ENCODE measurements at places on chromosomes 11 and 22. TPM values are rescaled to one million over a fixed set of nuclear protein-coding genes. Genes with fewer than 3 reads are reported as not detected.
A peak's percentile ranks its signal among the peaks of the same experiment; 100 is the strongest.

DNA sequence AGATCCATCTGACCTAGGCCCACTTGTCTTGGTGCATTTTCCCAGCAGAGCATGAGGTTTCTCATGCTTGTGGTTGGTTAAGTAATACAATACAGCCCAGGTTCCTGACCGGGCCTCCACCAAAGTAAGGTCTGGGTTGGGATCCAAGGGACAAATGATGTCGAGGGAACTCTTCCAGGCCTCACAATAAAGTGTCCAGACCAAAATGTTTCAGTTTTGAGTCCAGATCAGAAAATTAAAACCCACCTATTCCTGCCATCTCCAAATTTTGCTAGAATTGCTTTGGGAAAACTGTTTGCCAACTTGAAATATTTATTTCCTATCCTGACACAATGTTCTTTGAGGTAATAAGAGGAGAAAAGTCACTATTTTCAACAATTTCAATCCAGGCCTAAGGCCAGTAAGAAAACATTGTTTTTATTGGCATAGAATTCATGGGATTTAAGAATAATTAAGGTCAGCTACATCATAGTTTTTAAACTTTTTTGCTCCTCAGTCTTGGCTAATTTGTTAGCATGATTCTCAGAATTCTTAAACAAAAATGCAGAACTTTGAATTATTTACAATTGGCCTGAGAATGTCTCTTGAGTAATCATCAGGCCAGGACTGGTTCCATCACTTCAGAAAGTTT, 51.4 kb downstream of the ME3 start:
- no peak for DNase-seq

DNA sequence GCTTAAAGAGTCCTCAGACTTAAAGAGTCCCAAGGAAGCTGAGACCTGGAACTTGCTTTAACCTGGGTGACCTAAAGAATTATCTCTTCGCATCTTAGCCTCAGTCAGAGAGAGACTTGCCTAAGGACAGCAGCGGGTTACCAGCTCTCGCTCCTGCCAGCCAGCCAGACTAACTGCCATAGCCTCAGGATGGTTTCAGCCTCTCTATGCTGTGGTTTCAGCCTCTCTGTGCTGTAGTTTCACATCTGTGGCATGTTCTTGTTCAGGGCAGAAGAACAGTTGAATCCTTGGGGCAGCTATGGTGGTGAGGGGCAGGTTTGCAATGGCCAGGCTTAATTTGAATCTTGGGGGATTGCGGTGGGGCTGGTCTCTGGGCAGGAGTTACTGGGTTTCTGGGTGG, 2.3 kb downstream of the FRMD8 start:
- no peak for DNase-seq

DNA sequence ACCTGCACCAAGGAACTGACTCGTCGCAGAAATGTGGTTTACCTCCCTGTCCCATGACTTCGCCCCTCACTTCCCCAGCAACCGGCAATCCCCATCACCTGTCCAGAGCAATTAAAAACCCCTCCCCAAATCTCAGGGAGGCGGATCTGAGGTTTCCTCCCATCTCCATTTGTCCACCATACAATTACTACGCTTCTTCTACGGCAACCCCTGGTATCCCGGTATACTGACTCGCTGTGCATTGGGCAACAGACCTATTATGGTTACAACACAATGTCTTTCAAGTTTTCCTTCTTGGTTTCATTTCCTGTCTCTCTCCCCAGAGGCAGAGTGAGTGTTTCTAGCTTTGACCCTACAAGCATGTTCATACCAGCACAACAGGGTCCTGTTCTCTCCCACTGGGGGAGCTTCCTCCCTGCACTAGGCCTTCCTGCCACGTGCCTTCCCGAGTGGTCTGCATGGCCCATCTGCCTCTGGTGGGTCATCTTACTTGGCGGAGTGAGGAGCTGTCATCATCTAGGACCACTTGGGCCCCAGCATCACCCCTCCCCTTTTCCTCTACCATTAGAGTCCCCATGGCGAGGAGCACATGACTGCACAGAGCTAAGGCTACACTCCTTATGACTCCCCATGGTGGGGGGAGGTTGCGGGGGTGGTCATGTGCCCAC, 30.3 kb upstream of the NAP1L4 start:
- no peak for DNase-seq

DNA sequence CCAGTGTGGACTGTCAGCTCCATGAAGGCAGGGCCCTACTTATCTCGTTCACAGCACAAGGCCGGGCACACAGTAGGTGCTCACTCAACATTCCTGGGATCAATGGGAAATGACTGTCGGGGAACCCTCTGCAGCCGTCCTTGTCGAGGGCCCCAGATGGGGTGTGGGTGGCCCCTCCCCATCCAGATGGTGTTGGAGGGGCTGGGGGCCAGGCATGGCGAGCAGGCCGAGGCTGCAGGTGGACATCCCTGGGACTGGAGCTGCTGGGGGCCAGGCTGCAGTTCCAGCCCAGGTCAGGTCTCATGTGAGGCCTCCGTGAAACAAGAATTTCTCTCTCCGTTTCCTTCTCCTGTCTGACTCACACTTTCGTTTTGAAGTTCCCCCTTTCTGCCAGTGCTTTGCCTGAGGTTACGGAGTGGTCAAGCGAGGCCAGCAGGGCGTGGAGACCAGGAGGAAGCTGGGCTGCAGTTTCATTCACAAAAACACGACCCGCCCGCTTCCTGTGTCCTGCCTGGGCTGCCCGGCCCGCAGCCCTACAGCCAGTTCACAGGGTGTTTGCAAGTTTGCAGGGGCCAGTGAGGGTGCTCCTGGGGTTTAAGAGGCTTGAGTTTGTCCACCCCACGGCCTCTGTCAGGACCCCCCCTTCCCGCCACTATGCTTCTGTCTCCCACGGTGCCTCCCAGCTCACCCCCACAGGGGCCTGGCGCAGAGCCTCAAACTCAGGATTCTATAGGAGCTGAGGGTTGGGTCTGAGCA, 4.5 kb downstream of the MYEOV start:
- DNase-seq, result no peak

GRCh38 chr11:122995526-122995925, 13.9 kb upstream of the BSX start:
- DNase-seq, result no peak

- no peak for DNase-seq
Observed at GRCh38 chr11:63687845-63688244, 6.5 kb downstream of the RTN3 start.

DNA sequence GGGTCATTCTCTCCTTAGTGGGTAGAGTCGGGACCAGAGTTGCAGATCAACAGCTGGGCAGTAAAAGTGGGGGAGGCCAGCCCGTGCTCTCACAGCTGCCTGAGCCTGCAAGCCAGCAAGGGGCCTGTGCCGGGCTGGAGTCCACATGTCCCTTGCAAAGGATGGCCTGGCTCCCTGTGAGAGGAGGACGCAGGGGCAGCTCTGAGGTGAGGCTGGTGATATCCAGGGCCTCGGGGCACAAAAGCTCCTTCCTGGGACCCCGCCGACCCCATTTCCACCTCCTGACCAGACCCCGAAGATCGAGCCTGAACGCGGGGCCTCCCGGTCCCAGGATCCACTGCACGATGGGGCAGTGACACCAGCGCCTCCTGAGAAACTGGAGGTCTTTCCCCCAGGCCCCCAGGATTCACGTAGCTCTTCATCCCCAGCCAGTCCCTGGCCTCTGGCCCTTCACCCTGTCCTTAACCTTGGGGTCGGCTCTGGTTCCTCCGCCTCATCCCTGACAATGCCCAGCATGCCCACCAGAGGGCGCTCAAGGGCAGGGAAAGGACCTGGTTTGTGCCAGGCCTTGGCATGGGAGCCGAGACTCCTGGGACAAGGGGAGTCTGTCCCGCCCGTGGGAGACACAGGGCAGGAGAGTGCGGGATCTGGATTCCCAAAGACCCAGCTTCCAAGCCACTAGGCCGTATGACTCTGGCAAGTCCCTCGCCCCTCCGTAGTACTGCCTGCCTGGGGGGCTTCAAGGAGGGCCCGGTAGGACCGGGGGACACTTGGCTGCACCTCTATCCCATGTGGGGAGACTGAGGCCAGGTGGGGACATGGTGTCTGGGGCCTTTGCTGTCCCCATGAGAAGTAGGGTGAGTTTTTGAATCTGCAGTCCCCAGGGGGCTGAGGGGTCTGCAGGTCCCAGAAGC, 17.8 kb upstream of the WNT7B start:
- DNase-seq, result peak; percentile 82

GRCh38 chr22:26050079-26050478, 119.2 kb upstream of the SEZ6L start:
- DNase-seq, result no peak

DNA sequence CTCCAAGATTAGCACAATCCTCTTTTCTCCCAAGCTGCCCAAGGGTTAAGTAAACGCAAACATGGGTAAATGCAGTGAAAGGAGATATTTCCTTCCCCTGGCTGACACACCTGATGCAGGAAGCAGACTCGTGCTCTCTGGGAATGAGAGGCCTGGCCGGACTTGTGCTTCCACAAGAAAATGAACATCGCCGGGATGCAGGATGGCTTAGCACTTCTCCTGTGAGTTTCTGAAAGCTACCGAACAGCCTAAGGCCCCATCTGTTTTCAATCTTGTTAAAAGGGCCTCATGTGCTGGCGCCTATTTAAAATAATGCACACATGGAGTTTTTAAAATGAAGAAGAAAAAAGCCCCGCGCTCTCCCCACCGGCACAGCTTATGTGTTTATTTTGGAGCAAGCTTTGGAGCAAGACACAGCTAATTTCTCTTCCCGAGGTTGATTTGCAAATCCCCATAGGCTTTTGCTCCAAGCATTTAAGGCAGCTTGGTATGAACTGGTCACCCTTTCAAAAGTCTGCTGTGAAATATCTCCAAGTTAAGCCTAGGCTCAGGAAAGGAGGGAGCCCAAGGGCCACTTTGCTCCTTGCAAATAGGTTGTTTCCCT, 100.9 kb downstream of the SYN3 start:
- no peak for DNase-seq

- peak; percentile 14 for DNase-seq
Observed at GRCh38 chr22:32411402-32411801, 645 bp downstream of the RTCB start.

- no peak for DNase-seq
Observed at GRCh38 chr22:29199702-29200400, 5.8 kb upstream of the EMID1 start.

- no peak for DNase-seq
Observed at GRCh38 chr11:65311170-65311678, 3.4 kb upstream of the CDC42EP2 start.

GRCh38 chr11:95134491-95134890, 44.8 kb downstream of the ENDOD1 start:
- DNase-seq, result no peak

DNA sequence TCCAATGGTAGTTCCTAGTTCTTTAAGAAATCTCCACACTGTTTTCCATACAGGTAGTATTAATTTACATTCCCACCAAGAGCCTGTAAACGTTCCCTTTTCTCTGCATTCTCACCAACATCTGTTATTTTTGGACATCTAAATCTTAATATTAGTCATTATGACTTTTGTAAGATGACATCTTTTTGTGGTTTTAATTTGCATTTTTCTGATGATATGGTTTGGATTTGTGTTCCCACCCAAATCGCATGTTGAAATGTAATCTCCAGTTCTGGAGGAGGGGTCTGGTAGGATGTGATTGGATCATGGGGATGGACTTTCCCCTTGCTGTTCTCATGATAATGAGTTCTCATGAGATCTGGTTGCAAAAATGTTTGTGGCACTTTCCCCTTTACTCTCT, 89.0 kb downstream of the MUC15 start:
- no peak for DNase-seq

- DNase-seq, result no peak
Observed at GRCh38 chr11:120029321-120029720, 108.6 kb downstream of the TRIM29 start.

- no peak for DNase-seq
Observed at GRCh38 chr22:44289414-44290171, 23.2 kb downstream of the SHISAL1 start.

DNA sequence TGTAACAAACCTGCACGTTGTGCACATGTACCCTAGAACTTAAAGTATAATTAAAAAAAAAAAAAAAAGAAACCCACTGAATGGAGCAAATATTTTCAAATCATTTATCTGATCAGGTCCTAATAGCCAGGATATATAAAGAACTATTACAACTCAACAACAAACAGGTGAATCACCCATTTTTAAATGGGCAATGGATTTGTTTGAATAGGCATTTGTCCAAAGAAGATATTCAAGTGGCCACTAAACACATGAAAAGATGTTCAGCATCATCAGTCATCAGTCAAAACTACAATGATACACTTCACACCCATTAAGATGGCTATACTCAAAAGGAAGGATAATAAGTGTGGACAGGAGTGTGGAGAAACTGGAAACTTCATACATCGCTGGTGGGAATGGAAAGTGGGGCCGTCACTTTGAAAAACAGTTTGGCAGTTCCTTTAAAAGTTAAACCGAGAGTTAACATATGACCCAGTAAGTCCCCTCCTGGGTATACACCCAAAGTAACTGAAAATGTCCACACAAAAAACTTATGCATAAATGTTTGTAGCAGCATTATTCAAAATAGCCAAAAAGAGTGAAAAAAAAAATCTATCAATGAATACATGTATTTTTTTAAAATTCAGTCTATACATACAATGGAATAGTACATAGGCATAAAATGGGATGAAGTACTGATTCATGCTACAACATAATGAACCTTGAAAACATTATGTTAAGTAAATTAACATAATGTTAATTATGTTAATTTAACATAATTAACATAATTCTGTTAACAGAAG, 53.1 kb downstream of the ARRB1 start:
- DNase-seq, result no peak

DNA sequence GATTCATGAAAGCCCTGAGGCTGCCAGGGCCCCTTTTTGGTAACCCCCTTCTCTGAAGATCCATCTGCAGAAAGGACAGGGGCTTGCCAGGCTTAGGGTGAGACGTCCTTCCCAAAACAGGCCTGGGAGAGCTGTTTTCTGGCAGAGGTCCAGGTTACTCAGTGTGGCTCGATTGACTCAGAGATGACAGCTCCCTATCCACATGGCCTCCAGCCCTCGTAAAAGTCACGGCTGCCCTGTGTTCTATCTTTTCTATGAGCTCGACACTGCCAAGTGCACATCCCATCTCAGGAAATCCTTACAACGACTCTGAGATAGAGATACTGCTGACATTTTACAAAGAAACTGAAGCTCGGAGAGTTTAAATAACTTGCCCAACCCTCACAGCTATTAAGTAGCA, 20.4 kb downstream of the ADAMTS8 start:
- no peak for DNase-seq

GRCh38 chr11:103700622-103701021, 335.8 kb upstream of the DDI1 start:
- DNase-seq, result no peak

DNA sequence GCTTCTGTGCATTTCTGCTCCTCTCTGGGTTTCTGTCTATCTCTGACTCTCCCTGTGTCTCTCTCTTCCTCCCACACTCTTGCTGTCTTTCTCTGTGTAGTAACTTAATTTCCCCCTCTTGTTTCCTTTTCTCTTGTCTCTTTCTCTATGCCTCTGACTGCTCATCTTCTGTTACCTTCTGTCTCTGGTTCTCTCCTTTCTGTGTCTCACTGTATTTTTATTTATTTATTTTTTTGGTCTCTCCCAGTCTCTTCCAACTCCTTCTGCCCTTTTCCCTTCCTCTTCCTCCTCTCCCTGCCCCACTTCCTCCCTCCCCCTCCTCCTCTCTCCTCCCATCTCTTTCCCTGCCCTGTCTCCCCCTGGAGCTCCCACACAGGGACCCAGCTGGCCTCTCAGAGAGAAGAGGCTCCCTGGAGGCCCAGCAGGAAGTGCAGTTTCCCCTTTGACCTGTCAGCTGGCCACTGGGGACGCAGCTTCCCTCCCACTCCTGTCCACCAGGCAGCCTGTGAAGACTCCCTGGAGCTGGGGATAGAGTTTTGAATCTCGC, 38.3 kb upstream of the MYH9 start:
- no peak for DNase-seq

Gene MRGPRX4
- total RNA-seq, result not detected

Gene AMPD3
- total RNA-seq, result 11.2 TPM

Gene OR8H1
- not detected for total RNA-seq

Gene SAA4
- total RNA-seq, result not detected

Gene MUC15
- not detected for total RNA-seq

Gene HSPB2
- total RNA-seq, result not detected

Gene OR4C13
- not detected for total RNA-seq

Gene OR2AG2
- 0.16 TPM for total RNA-seq
